ENCODE measurements at places on chromosomes 11 and 22. TPM values are rescaled to one million over a fixed set of nuclear protein-coding genes. Genes with fewer than 3 reads are reported as not detected.
A peak's percentile ranks its signal among the peaks of the same experiment; 100 is the strongest.

- H3K4me1 ChIP-seq: peaks cover 18% of the 10 kb centered on the region
- H3K27ac ChIP-seq: peak overlapping the region; percentile 88
- H3K4me3 ChIP-seq: peak overlapping the region; percentile 79
- peak; percentile 86 for DNase-seq
- no peaks in the 10 kb centered on the region for H3K36me3 ChIP-seq
Observed at GRCh38 chr11:114060392-114061047, 1.0 kb downstream of the ZBTB16 start.

DNA sequence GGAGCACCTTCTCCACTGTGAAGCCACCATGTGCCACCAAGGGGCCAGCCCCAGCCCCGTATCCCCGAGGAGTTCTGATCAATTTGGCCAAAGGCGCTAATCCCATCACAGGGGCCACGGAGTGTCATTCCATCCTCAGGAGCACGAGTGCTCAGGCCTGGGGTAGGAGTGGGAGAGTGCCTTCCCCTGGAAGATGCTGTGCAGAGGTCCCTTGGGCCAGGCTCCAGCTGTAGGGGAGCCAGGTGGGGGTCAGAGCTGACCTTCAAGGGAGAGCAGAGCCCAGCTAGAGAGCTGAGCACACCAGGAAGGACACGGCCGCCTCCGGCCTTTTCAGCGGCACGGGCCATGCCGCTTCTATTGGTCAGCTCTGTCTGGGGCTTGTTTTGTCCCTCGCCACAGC lies 1459.9 kb downstream of the BRD1 start:
- DNase-seq: no peak
- H3K4me1 ChIP-seq: no peaks in the 10 kb centered on the region
- H3K27ac ChIP-seq: no peak overlapping the region
- H3K4me3 ChIP-seq: no peak overlapping the region
- H3K27me3 ChIP-seq: no peaks in the 10 kb centered on the region
- no peaks in the 10 kb centered on the region for H3K36me3 ChIP-seq

DNA sequence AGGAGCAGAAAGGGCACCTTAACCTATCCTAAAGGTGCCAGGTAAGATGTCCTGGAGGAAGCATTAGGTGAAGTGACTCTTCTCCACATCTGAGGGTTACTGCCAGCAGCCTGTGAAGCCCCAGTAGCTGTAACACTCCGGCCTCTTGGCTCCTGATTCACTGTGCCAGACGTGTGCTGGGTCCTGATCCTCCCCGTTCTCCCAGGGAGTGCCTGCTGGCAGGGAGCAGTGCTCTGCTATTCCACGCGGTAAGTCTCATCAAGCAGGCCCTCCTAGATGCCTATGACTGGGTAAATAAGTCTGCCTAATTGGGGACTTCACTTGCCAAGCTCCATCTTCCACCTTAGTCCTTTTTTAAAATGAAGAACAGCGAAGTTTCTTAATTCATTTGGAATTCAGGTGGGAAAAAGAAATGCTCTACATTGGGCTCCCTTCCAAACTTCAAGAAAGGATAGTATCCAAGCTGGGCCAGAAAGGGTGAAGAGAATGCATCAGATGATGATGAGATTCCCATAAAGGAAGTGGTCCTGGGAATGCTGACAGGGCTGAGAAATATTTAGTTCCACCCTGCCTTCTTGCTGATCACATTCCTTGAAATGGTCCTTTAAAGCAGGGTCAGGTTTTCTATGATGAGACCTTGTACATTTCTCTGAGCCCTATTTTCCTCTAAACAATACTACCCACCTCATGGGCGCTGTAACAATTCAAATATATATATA lies 188.0 kb downstream of the MAML2 start:
- peak overlapping the region; percentile 22 for H3K27ac ChIP-seq
- H3K4me3 ChIP-seq: no peak overlapping the region
- no peak for DNase-seq
- no peaks in the 10 kb centered on the region for H3K27me3 ChIP-seq
- H3K36me3 ChIP-seq: no peaks in the 10 kb centered on the region

DNA sequence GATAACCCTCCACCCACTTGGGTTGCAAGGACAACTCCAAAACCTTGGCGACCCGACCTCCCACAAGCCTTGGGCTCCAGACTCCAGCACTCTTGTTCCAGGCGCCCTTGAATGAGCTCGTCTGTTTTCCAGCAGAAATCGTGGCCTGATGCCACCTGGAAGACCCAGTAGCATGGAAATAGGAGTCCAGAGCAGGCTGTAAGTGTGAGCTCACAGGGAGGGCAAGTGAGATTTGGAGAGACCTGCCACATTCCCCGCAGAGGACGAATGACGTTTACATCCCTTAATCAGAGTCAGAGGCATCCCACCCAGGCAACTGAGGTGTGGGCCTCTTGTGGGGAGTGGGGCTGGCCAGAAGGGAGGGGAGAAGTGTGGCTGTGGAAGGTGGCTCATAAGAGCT lies 71.9 kb downstream of the LDLRAD3 start:
- H3K27ac ChIP-seq: no peak overlapping the region
- H3K4me1 ChIP-seq: no peaks in the 10 kb centered on the region
- DNase-seq: no peak
- no peaks in the 10 kb centered on the region for H3K36me3 ChIP-seq
- no peak overlapping the region for H3K4me3 ChIP-seq

- no peaks in the 10 kb centered on the region for H3K27me3 ChIP-seq
- H3K36me3 ChIP-seq: no peaks in the 10 kb centered on the region
- no peak for DNase-seq
- no peak overlapping the region for H3K27ac ChIP-seq
Observed at GRCh38 chr11:104705490-104706190, 192.6 kb downstream of the CASP12 start.

- no peak overlapping the region for H3K4me3 ChIP-seq
- H3K4me1 ChIP-seq: peaks cover 3% of the 10 kb centered on the region
- peaks cover 3% of the 10 kb centered on the region for H3K36me3 ChIP-seq
- H3K27ac ChIP-seq: no peak overlapping the region
- H3K27me3 ChIP-seq: no peaks in the 10 kb centered on the region
Observed at GRCh38 chr22:46193898-46194310, 43.6 kb downstream of the PPARA start.

DNA sequence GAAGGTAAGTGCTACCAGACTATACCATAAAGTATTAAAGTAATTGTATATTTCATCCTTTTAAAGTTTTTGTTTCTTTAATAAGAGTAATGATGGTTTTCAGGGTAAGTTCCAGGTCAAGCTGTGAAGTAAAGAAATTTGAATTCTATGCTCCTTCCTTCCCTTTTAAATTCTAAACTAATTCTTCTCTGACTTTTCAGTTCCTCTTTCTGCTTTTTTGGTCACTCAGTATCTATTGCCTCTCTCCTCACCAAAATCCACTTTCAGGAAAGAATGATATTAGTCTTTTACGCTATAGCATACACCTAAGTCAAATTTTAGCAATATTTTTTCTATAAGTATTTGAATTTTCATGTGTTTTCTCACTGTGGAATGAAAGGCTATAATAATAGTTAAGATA lies 8.2 kb downstream of the MMP8 start:
- H3K27ac ChIP-seq: no peak overlapping the region
- DNase-seq: no peak
- no peaks in the 10 kb centered on the region for H3K4me1 ChIP-seq
- H3K4me3 ChIP-seq: no peak overlapping the region
- H3K27me3 ChIP-seq: no peaks in the 10 kb centered on the region

DNA sequence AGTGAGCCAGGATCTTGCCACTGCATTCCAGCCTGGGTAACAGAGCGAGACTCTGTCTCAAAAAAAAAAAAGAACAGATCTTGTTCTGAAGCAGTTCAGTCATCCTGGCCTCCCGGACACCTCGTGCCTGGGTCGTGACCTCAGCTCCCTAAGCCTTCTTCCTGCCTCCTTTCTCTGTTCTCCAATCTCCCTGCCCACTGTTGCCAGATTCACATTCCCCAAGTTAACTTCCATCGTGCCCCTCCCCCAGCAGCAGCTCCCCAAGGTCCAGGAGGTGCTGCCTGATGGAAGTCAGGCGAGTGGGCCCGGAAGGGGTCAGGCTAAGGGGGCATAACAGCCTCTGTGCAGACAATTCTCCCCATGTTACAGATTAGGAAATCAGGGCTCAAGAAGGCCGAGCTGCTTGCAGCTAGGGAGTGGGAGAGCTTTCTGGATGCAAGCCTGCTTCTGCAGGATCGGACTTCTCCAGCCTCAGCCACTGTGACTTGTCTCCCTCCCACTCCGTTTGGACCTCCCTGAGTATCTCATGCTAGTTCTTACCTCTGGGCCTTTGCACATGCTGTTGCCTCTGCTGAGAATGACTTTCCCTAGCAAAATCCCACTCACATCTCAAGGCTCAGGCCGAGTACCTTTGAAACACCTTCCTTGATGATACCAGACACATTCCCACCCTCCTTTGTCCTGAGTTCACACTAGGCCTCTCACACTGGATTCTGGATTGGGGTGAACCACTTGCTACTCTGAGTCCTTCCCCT lies 14.3 kb upstream of the TMEM184B start:
- no peaks in the 10 kb centered on the region for H3K27me3 ChIP-seq
- H3K4me3 ChIP-seq: no peak overlapping the region
- no peak overlapping the region for H3K27ac ChIP-seq
- DNase-seq: no peak
- no peaks in the 10 kb centered on the region for H3K4me1 ChIP-seq

- H3K36me3 ChIP-seq: no peaks in the 10 kb centered on the region
- DNase-seq: no peak
- H3K27me3 ChIP-seq: no peaks in the 10 kb centered on the region
- no peak overlapping the region for H3K27ac ChIP-seq
- no peaks in the 10 kb centered on the region for H3K4me1 ChIP-seq
- no peak overlapping the region for H3K4me3 ChIP-seq
Observed at GRCh38 chr11:119468511-119468910, 45.5 kb upstream of the THY1 start.

- no peaks in the 10 kb centered on the region for H3K27me3 ChIP-seq
- H3K4me1 ChIP-seq: peaks cover 13% of the 10 kb centered on the region
- no peak overlapping the region for H3K27ac ChIP-seq
- no peak for DNase-seq
Observed at GRCh38 chr11:76785513-76785912, 2.4 kb downstream of the TSKU start.

DNA sequence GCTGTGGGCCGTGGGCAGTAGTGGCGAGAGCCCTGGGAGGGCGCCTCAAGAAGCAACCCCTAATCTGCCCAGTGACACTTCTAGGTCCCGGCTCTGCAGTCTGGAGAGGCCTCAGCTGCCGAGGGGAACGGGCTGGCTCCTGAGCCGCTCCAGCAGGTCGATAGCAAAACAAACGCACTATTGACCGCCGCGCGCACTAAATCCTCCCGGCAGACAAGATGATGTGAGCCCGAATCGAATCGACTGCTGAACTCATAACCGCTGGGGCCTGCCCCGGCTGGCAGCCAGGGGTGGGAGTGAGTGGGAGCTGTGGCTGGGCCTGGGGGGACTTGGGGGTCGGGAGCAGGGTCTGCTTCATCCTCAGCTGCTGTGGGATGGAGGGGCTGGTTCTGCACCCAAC lies 36.1 kb downstream of the FLRT1 start:
- H3K4me3 ChIP-seq: no peak overlapping the region
- H3K36me3 ChIP-seq: no peaks in the 10 kb centered on the region
- H3K4me1 ChIP-seq: no peaks in the 10 kb centered on the region
- no peak for DNase-seq
- no peak overlapping the region for H3K27ac ChIP-seq

- no peak for DNase-seq
- no peaks in the 10 kb centered on the region for H3K4me1 ChIP-seq
- no peaks in the 10 kb centered on the region for H3K27me3 ChIP-seq
- no peaks in the 10 kb centered on the region for H3K36me3 ChIP-seq
- no peak overlapping the region for H3K27ac ChIP-seq
Observed at GRCh38 chr11:45726493-45727054, 61.2 kb upstream of the CHST1 start.

DNA sequence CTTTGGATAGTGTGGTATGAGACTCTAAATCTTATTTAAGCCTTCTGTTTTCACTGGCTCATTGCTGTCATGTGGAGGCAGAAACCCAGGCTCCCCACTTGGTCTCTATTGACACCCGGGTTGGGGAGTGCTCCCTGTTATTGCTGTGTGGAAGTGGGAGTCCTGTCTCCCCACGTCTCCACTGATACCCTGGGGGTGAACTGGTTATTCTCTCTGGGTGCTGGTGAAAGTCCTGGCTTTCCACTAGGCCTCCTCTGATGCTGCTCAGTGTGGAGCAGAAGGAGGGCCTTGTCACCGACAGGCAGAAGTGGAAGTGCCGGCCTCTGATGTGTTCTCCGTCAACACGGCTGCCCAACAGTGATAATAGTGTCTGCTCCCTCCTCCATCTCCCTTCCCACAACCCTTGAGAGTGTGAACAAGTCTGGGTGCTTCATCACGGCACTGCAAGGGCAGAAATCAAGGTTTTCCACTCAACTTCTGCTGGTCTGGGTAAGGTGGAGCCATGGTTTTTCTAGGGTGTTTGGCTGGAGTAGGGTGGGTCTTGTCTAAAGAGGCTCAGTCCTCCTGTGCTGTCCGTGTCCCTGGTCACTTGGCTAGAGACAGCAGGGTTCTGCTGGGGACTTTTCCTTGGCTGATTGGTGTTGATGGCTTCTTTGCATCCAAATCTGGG lies 240.7 kb upstream of the B3GAT1 start:
- no peaks in the 10 kb centered on the region for H3K4me1 ChIP-seq
- H3K27me3 ChIP-seq: peaks cover 4% of the 10 kb centered on the region
- no peaks in the 10 kb centered on the region for H3K36me3 ChIP-seq

The RHOD gene
- 18.6 TPM for polyA plus RNA-seq

The CRYAB gene
- polyA plus RNA-seq: 81.8 TPM

The PPP1R14B gene
- polyA plus RNA-seq: 180 TPM

Data from pancreas (tissue), 10 donors.